ENCODE measurements at places on chromosomes 11 and 22. TPM values are rescaled to one million over a fixed set of nuclear protein-coding genes. Genes with fewer than 3 reads are reported as not detected.

- peak; percentile 80 for DNase-seq
Measured at GRCh38 chr11:59668188-59668949, 468 bp downstream of the PATL1 start.

GRCh38 chr22:20661473-20661872 lies 112.4 kb upstream of the SERPIND1 start:
- no peak for DNase-seq

DNA sequence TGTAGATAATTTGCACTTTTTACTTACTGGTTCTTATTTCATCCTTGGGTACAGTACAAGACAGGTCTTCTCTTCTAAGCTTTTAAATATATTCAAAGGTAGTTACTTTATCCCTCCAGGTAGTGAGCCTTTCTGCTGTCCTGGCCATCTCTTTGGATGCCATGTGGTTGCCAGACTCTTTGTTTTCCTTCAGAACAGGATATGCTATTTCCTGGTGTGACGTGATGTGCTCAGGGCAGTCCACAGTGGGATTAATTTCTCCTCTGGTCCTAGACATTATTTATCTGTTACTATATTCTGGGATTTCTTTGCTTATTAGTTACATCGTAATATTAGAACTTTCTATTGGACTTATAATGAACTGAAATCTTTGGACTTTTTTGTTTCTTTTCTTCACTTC lies 63.7 kb downstream of the PPP6R3 start:
- DNase-seq = no peak

GRCh38 chr11:108787105-108787504 lies 122.2 kb downstream of the DDX10 start:
- no peak for DNase-seq

DNA sequence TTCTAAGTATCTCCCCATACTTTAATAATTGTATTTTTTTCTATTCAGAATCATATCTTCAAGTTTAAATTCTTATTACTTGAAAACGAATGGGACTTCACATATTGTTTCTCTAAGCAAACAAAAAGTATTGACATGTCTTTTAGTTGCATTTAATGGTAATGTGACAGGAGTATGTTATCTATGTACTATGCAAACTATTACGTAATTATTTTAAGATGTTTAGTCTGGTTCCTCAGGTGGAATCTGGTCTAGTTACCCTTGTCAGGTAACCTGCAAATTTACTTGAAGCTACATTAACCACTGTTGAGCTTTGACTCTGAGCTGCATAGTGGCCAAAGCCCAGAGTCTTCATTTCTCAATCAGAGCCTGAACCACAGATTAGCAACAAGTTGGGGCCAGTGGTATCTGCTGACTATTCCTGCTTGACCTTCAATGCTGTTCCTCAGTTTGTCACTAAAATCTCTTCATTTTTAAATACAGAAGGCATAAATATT lies 110.6 kb downstream of the ATM start:
- no peak for DNase-seq

DNA sequence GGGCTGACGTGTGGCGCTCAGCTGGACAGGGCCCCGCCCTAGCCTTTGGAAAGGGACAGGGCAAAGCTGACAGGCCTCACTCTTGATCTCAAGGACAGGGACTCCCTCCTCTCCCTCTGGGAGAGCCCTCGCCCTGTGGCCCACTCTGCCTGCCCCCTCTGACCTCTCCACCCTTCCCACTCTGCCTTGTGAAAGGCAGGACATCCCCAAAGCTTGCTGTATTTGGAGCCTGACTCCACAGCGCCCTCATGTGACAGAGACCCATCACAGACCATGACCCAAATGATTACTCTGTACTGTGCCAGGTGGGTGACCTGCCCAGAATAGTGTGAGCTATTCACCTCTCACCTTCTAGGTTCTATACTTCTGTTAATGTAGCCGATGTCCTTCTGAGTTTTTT lies 18.8 kb downstream of the P2RY2 start:
- DNase-seq = peak; percentile 90

DNA sequence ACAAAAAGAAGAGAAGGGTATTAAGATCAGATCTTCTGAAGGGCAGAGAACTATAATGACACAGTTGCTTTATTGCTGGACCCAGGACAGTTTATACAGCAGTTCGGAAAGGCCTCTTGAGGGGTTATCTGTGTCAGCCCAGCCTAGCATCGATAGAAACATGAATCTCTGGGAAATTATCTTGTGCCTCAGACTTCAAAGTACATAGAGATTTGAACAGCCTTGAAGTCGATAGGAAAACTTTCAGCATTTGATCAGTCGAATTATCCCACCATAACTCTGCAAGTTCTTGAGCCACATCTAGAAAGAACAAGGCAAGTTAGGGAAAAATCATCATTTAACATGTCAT lies 2.5 kb upstream of the LMO2 start:
- DNase-seq = no peak

DNA sequence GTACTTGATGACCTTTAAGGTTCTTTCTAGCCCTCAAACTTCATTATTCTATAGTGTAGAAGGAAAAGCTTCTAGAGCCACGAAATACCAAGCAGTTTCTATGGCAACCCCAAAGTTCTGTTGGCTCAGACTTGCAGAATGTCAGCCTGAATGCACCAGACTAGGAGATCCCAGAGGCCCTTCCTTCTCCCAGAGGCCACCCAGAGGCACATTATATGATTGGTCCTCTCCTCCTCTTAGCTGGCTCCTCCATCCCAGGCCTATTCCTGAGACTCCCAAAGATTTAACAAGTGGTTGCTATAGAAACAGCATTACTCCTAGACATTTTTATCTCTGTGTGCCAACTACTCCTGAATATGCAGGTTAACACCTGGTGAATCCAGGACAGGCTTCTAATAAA lies 69.2 kb upstream of the CCDC90B start:
- DNase-seq = no peak

- DNase-seq = no peak
Measured at GRCh38 chr11:6156628-6157359, 13.3 kb downstream of the OR52B2 start.

DNA sequence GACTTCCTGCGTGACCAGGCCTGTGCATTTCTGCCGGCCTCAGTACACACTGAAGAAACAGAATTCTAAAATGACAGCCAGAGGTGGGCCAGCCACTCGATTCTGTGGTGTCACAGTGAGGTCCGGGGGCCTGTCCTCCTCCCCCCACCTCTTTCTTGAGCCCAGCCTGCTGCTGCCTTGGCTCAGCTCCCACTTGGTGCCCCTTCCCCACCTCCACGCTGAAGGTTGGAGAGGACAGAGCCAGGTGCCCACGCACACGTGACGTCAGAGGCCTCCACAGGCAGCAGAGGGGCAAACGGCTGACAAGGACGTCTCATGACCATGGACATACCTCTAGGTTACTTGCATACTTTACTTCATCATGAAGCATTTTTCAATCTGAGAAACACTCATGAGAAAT lies 78.0 kb upstream of the SHANK2 start:
- DNase-seq = peak; percentile 17

GRCh38 chr11:86574493-86575207 lies 97.8 kb downstream of the ME3 start:
- no peak for DNase-seq

- no peak for DNase-seq
Measured at GRCh38 chr11:19093976-19094375, 23.0 kb upstream of the ZDHHC13 start.

DNA sequence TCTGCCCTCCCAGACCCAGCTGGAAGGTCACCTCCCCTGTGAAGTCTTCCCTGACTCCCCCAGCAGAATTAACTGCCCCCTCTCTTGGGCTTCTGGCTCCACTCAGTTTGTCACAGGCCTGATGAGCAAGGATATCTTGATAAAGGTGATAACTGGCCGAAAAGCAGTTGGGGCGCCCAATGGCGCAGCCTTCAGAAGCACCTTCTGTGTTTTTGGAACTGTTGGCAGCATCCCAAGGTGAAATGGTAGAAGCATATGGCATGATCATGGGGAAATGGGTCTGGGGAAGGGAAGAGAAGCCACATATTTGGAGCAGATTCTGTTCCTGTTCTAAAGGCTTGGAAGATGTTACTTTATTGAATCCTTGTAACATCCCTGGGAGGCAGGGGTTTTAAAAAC lies 2.8 kb upstream of the TAB1 start:
- DNase-seq = no peak

DNA sequence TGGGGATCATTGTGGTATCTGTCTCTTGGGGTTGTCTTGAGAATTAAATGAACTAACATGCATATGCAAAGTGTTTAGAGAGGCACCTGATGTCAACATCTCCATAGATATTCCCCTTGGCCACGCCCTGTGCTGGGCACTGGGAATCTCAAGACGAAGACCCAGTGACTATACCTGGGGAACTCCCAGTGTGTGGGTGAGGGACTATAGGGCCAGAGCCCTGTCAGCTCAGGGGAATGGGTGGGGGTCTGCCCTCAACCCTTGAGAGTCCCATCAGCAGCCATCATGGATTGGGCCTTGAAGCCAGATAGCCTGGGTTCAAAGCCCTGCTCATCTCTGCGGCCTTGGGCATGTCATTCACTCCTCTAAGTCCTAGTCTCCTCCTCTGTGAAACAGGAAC lies 21.6 kb upstream of the LMO1 start:
- no peak for DNase-seq

Gene SAA4
- not detected for total RNA-seq

Gene GUCD1
- 209 TPM for total RNA-seq

Gene IL18
- not detected for total RNA-seq

Gene PLCB3
- total RNA-seq = 87.0 TPM

Gene APOBEC3A
- total RNA-seq = not detected

Gene HOATZ
- not detected for total RNA-seq

Gene HBG2
- not detected for total RNA-seq
